ENCODE measurements at places on chromosomes 3 and 15. TPM values are rescaled to one million over a fixed set of nuclear protein-coding genes. Genes with fewer than 3 reads are reported as not detected.

DNA sequence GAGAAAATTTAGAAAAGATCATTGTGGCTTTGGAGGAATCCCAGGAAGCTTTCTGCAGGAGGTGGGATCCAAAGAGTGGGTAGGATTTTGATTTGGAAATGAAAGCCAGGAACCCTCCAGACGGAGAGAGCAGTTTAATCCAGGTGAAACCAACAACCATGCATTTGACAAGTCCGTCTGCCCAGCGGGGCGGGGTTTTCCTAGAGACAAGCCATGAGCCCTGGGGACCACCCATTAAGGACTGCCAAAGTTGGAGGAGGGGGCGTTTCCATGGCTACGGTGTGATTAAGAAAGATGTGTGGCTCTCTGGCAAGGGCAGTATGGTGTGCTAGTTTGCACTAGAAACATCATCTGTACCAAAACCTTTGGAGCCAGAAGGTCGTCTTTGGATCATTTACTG, 53.4 kb downstream of the SRGAP3 start:
- DNase-seq: no peak

DNA sequence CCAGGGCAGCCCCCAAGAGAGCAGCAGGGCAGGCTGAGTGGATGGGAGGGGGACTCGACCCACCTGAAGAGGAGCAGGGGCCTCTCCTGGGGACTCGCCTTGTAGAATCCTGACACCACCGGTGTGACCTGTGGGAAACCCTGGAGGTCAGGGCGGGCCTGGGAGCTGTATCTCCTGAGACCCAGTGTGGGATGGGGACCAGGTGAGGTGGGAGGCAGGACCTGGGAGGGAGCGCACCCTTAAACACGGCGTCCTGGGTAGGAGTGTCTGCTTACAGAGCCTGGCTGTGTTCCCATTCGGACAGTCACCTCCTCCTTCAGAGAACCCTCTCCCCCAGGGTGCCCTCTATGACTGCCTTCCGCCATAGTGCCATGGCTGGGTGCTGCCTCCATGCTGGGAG, 27.1 kb downstream of the C15orf39 start:
- no peak for DNase-seq

DNA sequence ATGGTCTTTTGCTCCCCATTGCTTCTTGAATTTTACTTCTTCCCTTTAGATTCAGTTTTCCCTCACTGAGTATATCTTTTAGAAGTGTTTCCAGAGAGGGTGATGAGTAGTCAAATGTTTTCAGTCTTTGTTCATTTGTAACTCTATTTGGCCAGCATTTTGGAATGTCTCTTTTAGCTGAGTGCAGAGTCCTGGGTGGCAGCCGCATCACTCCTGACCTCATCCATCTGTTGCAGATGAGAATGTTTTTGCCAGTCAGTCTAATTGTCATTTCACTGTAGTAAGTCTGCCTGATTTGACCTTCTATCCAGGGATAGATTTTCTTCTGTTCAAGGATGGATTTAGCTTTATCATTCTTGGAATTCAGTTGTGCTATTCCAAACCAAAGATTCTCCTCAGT, 7.3 kb downstream of the SRPRB start:
- no peak for DNase-seq

DNA sequence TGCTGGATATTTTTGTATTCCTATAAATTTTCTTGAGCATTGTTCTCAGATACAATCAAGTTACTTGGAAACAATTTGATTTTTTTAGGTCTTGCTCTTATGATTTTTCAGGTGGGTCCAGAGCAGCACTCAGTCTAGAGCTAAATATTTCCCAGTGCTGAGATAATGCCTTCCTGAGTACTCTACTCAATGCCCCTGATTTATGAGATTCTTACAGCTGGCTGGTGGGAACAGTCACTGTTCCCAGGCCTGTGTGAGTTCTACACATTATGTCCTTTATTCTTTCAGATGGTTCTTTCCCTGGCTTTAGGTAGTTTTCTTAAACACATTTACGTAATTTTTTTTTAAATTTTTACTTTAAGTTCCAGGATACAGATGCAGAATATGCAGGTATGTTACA, 51.0 kb upstream of the EIF5A2 start:
- no peak for DNase-seq

DNA sequence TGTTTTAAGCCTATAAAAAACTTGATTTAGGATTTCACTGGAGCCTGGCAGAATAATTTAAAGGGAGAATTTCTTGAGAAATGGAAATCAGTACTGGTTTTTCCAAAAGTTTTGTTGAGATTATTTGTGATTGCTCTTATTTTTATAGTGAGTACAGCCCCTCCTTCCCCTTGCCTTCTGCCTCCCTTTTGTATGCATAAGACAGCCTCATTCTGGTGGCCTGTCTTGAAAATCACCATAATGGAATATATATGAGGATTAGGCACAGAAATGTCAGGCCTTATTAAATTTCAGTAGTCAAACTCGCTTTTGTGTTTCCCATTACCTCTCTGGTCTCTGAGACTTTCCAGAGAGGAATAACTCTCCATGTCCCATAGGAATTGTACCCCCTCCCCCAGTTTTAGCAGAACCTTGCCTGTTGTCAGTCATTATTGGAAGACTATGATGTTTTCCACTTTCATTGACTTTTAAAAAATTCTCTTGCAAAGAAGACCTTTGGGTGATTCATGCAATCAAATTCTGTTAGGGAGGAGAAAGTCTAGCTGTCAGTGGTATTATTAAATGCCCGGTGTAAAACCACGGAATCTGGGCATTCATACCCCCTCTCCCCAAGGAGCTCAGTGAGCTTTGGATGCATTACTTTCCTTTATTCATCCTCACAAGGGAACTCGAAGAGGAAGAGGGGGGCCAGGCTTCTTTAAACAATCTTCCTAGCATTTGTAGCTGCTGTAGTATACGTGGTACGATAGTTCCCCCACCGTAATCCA, 171.6 kb upstream of the TSC22D2 start:
- DNase-seq: no peak

DNA sequence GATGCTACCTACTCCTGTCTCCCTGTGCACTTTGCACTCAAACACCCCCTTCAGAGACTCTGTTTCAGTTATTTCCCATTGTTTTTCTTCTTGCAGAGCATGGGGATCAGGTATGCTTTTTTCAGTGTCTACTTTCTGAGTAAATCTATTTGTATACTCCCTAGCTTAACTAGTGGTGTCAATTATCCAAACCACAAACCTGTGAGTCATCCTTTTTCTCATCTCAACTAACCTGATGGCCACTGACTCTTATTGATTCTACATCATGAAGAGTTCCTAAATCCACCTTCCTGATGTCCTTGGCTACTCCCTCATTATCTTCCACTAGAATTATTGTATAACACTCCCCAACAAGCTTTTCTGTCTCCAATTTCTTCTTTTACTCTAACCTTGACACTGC, 68.0 kb downstream of the DIPK2A start:
- DNase-seq: no peak

DNA sequence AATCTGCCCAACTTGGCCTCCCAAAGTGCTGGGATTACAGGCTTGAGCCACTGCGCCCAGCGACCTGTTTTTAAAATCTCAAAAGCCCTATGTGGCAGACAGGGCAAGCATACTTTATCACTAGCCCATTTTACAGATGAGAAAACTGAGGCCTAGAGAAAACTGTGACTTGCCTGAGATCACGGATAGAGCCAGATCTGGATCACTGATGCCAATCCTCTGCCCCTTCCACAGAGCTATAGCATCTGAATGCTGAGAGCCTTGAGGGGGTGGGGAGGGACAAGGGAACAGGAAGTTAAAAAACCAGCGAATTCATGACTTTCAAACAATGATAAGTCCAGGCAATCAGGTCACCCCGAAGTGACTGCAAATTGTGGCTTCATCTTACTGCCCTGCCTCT, 7.3 kb downstream of the ANKRD63 start:
- DNase-seq: no peak

DNA sequence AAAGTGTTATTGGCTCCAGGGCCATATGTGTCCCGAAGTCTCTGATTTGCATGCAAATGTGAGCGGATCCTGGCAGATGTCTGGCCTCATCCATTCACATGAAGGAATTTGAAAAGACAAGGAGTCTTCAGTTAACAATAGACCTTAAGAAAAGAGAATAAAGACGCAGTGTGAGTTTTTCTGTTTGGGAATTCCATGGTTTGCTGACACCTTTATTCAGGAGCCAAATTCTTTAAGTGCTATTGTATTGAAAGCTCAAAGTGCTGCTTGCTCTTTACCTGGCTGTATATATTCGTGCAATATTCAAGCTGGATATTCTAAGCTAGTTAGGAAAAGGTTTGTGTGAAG, 2.2 kb downstream of the LRRN1 start:
- DNase-seq: no peak

- no peak for DNase-seq
These were observed 32.7 kb downstream of the CRABP1 start for GRCh38 chr15:78372880-78373279.

- DNase-seq: no peak
These were observed 21.8 kb upstream of the ERICH6 start for GRCh38 chr3:150725548-150725947.

GRCh38 chr15:59247364-59247763, 40.7 kb downstream of the LDHAL6B start:
- peak; percentile 28 for DNase-seq

- DNase-seq: no peak
These were observed 7.6 kb upstream of the MUSTN1 start for GRCh38 chr3:52842424-52842823.

DNA sequence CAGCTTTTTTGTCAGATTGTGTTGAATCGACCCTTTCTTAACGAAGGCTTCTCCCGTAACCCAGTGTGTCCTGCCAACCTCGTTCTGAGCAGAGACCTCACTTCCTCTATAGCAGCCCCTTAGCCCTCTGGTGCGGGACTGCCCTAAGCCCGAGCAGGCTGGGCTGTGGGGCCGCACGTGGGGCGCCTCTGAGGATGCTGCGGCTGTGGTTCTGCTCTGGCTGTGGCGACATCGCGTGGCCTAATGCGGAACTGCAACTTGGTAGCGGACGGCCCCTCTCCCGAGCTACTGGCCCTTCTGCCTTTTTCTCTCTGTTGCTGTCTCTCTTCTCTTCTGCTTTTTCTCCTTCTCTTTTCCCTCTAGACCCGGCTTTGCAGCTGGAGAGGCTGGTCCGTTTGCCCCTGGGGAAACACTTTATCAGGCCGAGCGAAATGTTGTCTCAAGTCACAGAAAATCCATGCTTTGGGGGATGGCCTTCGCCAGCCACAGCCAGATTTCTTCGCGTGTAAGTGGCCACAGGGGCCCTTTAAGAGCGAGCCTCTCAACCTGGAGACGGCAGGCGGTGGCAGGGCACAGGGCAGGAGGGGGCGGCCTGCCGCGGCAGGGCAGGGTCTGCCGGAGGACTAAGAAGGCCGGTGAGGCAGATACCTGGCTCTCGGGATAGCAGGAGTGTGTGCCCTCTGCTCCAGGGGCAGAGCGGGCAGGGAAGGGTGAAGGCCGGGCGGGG, 19.4 kb upstream of the KIF23 start:
- peak; percentile 77 for DNase-seq

DNA sequence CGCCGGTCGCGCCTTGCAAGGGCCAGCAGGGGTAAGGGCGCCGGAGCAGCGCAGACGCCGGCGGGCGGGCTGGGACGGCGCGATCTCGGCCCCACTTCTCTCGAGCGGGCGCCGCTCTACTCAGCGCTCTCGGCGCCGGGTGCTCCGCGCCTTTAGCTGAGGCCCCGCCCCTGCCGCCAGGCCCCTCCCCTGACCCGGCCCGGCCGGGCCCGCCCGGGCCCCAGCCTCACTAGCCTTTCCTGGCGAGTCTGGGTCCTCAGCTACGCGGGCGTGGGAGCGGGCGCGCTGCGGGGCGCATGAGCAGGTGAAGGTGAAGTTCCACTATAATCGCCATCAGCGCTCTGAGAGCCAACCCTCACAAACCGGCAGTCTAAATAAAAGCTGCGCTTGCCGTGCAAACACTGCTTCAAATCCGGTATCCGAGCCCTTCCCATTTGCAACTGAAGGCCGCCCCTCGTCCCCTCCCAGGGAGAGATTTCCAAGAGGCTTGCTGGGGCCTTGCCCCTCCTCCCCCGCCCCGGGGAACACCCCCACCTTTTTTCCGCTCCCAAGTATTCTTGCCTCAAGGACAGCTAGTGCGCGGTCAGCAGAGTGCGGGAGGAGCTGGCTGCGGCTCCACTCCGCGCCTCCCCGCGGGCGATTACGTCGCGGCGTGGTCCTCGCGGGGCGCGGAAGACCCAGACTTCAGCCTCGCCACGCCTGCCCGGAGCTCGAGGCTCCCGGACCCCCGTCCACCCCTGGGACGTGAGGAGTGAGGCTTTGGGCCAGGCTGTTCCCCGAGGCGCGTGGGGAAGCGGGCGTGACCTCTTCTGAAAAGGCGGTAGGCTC, at the start of gene RPP25:
Gene RPP25, minus strand, starts transcription at position 125 of the 828 bp plus-strand sequence. CDS start 189 bp downstream, outside the sequence.
- peak; percentile 18 for DNase-seq

DNA sequence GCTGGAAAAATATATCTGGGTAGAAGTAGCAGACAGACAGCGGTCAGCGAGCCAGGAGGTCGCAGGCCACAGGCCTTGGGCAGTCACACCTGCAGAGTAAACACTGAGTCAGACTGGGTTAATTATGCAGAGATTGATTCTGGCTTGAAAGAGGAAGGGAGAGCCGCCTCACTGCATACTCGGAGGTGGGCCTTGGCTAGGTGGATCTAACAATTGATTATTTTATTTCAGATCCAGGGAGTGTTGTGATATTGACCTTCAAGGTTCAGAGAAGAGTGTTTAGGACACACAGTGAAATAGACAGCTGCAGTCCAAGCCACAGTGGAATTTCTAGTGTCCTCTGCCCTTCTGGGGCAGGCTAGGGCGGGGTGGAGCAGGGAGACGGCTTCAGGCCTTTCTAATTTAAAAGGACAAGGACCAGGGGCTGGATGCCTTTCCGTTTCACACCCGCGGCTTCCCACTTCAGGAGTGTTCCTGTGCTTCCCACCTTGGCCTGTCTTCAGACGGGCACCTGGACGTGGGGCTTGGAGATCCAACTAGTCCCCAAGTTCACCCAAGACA, 237.3 kb downstream of the XXYLT1 start:
- no peak for DNase-seq

DNA sequence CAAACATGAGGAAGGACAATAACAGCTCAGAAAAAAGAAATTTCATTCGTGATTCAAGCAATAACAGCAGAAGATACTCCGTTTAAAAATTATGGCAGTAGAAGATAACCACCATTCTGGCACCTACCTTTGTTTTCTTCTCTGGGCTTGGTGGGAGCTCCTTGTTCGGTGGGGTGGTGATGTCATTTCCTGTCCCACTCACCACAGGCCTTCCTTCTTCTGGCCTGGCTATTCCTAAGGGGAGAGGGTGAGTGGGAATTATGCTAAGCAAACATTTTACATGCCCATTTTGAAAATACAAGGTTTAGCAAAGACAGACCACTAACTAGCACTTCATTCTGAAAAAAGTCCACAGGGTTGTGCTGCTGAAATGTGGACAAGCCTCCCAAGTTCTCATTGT, 74.4 kb downstream of the DHX30 start:
- DNase-seq: no peak

GRCh38 chr3:131110087-131110486, 83.4 kb downstream of the NEK11 start:
- no peak for DNase-seq

- no peak for DNase-seq
These were observed 490.8 kb downstream of the IGSF11 start for GRCh38 chr3:118543832-118544231.

The KBTBD12 gene
- not detected for total RNA-seq

The EAF1 gene
- 17.5 TPM for total RNA-seq

The LTF gene
- not detected for total RNA-seq

The TGM5 gene
- not detected for total RNA-seq

The SNRPN gene
- total RNA-seq: 165 TPM

The MNS1 gene
- not detected for total RNA-seq

The PARP15 gene
- total RNA-seq: 56.9 TPM
